ENCODE measurements at places on chromosomes 2 and 18.

GRCh38 chr2:8571792-8572499 is 109.9 kb upstream of the ID2 start:
- DNase-seq: no peak

DNA sequence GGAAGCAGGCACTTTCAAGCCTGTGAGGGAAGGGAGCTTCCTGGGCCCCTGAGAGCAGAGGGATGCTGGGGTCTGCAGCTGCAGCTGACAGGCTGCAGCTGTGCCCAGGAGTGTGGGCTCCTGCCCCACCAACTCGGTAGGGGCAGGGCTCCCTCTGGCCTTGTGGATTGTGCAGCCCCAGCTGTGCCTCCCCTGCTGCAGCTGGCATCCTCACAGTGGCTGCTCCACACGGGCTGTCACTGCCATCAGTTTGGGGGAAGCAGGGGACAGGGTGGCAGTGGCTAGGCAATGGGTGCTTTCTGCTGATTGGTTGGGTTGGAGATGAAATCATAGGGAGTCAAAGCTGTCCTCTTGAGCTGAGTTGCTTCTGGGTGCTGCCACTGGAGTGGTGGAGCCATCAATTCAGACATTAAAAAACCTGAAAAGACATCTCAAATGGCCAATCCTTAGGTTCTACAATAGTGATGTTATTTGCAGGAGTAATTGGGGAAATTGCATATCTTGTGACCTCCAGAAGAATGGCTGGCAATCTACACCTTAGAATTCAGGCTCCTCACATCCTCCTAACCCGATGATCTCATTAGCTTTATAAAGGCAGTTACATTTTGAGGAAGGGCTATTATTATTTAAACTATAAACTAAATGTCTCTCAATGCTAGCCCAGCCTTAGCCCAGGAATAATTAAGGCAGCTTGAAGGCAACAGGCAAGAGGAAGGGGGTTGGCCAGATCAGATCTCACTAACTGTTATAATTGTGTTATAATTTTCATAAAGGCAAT is 41.3 kb downstream of the FAM171B start:
- no peak for DNase-seq

- DNase-seq: no peak
Measured at GRCh38 chr2:234881413-234882241, 70.2 kb upstream of the SH3BP4 start.

DNA sequence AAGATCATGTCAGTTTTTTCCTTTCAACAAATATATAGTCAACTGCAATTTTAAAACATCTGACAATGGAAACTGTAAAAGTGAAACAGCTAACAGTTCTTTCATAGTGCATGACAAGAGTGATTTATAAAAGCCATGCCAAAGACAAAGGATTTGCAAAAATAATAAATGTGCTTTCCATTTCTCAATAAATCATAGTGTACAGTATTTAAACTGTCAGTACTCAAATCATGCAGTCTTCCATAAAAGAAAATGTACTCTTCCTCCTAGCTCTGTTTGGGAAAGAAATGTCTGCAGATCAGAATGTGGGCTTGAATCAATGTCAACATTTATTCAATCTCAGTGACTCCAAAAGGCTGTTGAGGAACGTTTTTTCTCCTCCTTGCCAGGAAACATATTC is 131.7 kb upstream of the PDE1A start:
- no peak for DNase-seq

DNA sequence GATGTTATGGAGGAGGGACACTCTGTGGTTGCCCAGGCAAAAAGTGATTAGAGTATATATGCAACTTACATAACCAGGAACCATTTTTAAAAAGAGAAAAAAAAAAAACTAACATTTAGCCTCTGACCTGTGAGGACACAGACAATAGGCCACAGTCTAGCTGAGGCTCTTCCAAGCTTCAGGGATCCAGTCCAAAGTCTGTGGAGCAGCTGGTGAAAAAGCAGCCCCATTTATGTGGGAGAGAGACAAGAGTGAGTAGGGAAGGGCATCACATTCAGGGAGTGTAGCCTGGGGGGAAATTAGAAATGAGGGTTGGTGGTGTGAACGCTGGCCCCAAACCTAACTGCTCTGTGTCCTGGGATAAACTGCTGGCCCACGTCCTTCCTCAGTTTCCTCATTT is 122.8 kb downstream of the MYO5B start:
- DNase-seq: no peak

DNA sequence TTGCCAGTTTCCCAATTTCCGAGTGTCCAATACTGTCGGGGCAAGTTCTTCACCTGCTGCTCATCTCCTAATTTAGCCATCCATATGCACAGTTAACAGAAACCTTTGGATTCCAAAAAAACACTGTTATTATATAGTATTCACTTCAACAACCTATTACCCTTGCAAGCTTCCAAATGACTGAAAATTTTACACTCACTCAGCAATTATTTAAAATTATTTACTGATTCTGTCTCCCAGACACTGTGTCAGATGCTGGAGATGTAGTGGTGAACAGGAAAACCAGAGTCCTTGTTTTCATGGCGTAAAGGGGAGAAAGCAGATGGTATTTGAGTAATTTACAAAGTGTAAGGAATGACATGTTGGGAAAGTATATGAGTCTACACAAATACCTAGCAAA is 53.7 kb upstream of the BMPR2 start:
- DNase-seq: no peak

DNA sequence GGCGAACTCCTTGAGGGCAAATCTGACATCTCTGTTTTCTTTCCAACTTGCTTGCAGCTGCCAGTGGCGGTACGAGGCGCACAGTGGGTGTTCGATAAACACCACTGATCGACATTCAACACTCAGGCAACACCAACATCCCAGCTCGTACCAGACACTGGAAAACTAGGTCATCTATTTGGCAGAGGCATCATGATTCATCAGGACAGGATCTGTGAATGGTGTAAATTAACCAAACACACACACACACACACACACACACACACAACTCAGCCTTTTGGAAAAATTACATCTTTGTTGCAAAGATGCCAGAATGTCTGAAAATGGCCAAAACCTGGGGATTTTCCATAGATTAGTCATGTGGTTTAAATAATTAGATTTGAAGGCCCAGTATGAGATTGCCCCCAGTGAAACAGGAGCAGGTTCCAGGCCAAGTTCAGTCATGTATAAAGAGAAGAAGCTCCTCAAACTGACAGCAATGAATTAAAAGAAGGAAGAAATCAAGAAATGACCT is 150.5 kb upstream of the NCKAP5 start:
- DNase-seq: peak; percentile 79

GRCh38 chr2:138827426-138828054 is 47.4 kb upstream of the NXPH2 start:
- peak; percentile 36 for DNase-seq

Data from AG04449 (cell line).